Upper lobe of right lung (tissue), 1 donor: ENCODE measurements at places on chromosomes 5 and 9. TPM values are rescaled to one million over a fixed set of nuclear protein-coding genes. Genes with fewer than 3 reads are reported as not detected.
A peak's percentile ranks its signal among the peaks of the same experiment; 100 is the strongest.

LCN6 gene
- total RNA-seq: 21.5 TPM

SPRY4 gene
- 89.8 TPM for total RNA-seq

DNA sequence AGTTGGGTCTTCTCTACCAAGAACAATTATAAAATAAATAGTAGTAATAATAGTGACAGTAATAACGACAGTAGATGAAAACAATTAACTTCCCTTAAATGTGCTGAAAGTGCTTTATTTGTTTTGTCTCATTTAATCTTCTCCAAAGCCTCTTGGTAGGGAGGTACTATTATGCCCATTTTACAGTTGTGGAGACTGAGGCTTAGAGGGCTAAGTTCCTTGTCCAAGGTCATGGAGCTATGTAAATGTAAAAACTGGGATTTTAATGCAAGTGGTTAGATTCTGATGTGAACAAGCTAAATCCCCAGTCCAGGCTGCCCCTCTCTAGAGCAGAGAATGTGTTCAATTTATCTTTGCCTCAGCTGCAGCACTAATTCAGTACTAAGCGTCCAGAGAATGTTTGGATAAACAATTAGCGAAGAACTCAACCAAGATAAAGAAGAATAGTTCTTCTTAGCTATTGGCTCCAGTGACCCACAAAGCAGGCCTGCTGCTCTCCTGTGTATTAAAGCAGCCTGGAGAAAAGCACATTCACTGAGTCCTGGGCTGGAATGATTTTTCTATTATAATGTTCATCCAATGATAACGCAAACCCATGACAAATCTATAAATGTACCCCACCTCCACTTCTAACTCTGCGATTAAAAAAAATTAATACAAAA, 68.8 kb downstream of the NPR3 start:
- H3K27ac ChIP-seq: no peak overlapping the region
- H3K4me1 ChIP-seq: no peaks in the 10 kb centered on the region
- DNase-seq: no peak
- no peaks in the 10 kb centered on the region for H3K27me3 ChIP-seq
- no peaks in the 10 kb centered on the region for H3K36me3 ChIP-seq

OTULINL gene
- 104 TPM for total RNA-seq

DNA sequence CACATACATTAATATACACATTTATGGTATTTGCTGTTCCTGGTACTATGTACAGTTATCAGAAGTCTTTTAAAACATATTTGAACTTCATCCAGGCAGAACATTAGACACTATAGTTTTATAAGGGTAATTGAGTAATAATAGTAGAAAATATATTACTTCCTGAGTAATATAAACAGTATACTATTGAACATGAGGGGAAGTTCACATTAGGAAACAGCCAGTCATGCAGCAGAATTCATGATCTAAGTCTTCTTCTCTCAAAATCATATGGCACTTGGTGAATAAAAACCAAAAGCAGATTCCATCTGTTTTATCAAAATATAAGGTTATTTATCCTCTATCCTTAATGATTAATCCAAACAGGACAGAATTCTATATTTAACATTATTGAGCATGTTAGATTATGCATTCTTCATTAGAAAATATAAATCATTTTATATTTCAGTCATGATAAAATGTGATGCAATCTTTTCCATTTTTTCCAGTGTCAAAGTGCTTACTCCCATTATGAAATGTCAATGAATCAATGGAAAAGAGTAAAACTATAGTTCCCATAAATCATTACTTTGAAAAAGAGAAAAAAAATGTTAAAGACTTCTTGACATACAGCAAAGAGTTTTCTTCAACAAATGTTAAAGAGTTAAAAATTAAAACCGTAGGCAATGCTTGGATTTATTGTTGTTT, 584.3 kb upstream of the TUSC1 start:
- DNase-seq: no peak
- H3K4me3 ChIP-seq: no peak overlapping the region
- no peaks in the 10 kb centered on the region for H3K36me3 ChIP-seq
- H3K27me3 ChIP-seq: no peaks in the 10 kb centered on the region
- H3K4me1 ChIP-seq: no peaks in the 10 kb centered on the region
- no peak overlapping the region for H3K27ac ChIP-seq

LRRC19 gene
- total RNA-seq: 0.64 TPM

DNA sequence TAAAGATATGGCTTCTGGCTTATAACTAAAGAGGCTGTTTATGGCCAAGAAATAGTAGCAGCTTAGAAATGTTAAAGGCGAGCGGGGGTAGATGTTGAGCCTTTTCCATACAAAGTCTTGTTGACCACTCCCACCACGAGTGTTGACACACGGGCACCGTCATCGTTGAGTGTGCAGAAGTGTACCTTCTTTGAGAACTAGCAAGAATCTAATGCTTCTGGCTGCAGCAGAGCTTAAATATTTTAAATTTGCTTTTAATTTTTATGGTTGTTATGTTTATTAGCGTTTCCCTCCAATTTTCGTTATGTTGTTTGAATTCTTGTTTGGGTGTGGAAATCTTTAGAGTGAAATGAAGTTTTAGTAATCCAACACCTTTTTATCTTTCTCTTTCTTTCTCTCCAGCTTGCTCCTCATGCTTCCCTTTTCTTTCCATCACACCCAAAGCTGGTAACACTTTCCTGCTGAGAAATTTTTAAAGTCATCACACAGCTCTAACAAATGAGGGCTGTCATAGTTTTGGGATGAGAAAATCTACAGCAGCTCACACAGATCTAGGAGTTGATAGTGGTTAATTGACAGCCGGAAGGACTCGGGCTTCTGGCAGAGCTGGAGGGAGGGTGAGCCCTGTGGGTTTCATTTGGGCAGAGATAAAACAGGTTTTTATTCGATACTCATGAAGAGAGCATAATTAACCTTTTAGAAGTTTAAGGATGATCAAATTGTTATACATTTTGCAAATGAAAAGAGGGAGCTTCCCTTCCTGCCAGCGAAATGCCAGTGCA, 120.1 kb upstream of the ZNF608 start:
- peak overlapping the region; percentile 20 for H3K27ac ChIP-seq
- H3K4me1 ChIP-seq: peaks cover 32% of the 10 kb centered on the region
- H3K4me3 ChIP-seq: no peak overlapping the region
- no peaks in the 10 kb centered on the region for H3K27me3 ChIP-seq
- peak; percentile 71 for DNase-seq

PRLR gene
- 1.6 TPM for total RNA-seq
